ENCODE measurements at places on chromosomes 11 and 22. TPM values are rescaled to one million over a fixed set of nuclear protein-coding genes. Genes with fewer than 3 reads are reported as not detected.

GRCh38 chr11:16856022-16856471 lies 117.6 kb downstream of the C11orf58 start:
- H3K36me3 ChIP-seq = peaks cover 18% of the 10 kb centered on the region
- no peak overlapping the region for H3K4me3 ChIP-seq
- H3K4me1 ChIP-seq = no peaks in the 10 kb centered on the region
- no peak for DNase-seq

GRCh38 chr11:119194811-119195440 lies 9.7 kb downstream of the NHERF4 start:
- H3K4me3 ChIP-seq = no peak overlapping the region
- H3K4me1 ChIP-seq = peaks cover 16% of the 10 kb centered on the region
- H3K27ac ChIP-seq = no peak overlapping the region
- no peaks in the 10 kb centered on the region for H3K27me3 ChIP-seq

Gene RNF215
- 13.6 TPM for total RNA-seq

DNA sequence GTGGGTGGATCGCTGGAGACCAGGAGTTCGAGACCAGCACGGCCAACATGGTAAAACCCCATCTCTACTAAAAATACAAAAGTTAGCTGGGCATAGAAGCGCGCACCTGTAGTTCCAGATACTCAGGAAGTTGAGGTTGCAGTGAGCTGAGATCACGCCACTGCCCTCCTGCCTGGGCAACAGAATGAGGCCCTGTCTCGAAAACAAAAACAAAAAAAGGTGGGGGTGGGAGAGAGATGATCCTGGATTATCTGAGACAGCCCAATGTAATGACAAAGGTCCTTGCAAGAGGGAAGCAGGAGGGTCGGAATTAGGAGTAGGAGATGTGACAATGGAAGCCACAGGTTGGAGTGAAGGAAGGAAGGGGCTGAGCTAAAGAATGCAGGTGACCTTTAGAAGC lies 87.6 kb upstream of the APOA1 start:
- peaks cover 22% of the 10 kb centered on the region for H3K4me1 ChIP-seq
- H3K27ac ChIP-seq = peak overlapping the region; percentile 33
- no peaks in the 10 kb centered on the region for H3K27me3 ChIP-seq

- no peak overlapping the region for H3K27ac ChIP-seq
- peaks cover 5% of the 10 kb centered on the region for H3K27me3 ChIP-seq
- no peaks in the 10 kb centered on the region for H3K36me3 ChIP-seq
- no peak overlapping the region for H3K4me3 ChIP-seq
Observed at GRCh38 chr11:78929207-78929905, 354.7 kb upstream of the NARS2 start.

Gene CAPN5
- total RNA-seq = 7.2 TPM

GRCh38 chr22:19951346-19951745 lies 9.7 kb upstream of the TXNRD2 start:
- peaks cover 13% of the 10 kb centered on the region for H3K36me3 ChIP-seq
- peak; percentile 16 for DNase-seq
- H3K4me3 ChIP-seq = no peak overlapping the region
- no peak overlapping the region for H3K27ac ChIP-seq

DNA sequence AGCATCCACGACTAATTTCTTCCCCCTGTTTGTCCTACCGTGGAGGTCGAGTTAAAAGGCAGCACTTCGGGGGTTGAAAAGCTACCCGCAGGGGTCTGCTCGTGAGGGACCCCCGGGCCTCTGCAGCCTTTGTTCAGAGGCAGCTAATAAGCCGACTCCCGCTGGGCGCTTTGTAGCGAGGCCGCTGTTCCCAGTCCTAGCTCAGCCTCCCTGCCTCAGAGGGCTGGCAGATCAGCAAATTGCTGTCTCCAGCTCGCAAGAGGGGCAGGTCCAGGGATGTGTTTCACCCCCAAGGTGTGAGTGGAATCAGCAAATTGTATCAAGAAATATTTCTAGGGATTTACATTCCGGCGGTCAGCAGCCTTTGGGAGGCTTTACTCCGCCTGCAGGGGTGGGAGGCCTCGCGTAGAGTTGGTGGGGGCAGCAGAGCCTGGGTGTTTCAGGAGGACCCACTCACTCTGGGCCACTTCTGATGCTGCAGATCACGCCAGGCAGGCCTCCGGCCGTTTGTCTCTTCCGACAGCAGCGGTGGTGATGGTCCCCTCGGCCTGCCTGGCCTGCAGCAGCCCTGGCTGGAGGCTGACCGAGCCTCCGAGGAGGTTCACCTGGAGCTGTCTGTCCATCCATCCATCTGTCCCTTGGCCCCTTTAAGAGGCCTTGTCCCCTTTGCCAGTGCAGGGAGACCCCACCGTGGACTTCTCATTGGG lies 21.6 kb upstream of the KCNQ1OT1 start:
- H3K27ac ChIP-seq = no peak overlapping the region
- H3K36me3 ChIP-seq = no peaks in the 10 kb centered on the region
- H3K4me1 ChIP-seq = peaks cover 5% of the 10 kb centered on the region
- no peaks in the 10 kb centered on the region for H3K27me3 ChIP-seq

Gene FBLN1
- 307 TPM for total RNA-seq

Gene ME3
- total RNA-seq = 18.6 TPM

Gene OR1S2
- not detected for total RNA-seq

Gene GAB4
- total RNA-seq = not detected

Measured in lower lobe of right lung (tissue), 2 donors.